ENCODE measurements at places on chromosomes 3 and 15.

- no peak for DNase-seq
Measured at GRCh38 chr3:187628169-187628568, 42.0 kb downstream of the SST start.

DNA sequence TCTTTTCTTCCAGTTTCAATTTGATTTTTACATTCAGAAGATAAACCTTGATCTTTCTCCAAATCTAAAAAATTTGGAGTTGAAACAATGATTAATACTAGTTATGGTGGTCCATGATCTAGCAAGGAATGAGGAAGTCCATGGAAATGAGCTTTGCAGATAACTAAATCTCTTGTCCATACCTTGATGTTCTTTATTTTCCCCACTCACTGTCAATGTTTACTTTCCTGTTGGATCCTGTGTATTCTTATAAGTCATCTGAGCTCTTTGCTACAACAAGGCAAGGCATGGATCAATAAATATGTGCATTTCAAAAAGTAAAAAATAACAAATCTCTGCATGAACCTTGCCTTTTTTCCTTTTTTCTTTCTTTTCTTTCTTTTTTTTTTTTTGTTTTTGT is 6.2 kb upstream of the MYO1E start:
- DNase-seq, result no peak

DNA sequence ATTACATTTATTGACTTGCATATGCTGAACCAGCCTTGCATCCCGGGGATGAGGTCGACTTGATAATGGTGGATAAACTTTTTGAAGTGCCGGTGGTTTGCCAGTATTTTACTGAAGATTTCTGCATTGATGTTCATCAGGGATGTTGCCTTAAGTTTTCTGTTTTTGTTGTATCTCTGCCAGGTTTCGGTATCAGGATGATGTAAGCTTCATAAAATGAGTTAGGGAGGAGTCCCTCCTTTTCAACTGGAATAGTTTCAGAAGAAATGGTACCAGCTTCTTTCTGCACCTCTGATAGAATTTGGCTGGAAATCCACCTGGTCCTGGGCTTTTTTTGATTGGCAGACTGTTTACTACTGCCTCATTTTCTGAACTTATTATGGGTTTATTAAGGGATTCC is 250.8 kb downstream of the TBC1D5 start:
- no peak for DNase-seq

DNA sequence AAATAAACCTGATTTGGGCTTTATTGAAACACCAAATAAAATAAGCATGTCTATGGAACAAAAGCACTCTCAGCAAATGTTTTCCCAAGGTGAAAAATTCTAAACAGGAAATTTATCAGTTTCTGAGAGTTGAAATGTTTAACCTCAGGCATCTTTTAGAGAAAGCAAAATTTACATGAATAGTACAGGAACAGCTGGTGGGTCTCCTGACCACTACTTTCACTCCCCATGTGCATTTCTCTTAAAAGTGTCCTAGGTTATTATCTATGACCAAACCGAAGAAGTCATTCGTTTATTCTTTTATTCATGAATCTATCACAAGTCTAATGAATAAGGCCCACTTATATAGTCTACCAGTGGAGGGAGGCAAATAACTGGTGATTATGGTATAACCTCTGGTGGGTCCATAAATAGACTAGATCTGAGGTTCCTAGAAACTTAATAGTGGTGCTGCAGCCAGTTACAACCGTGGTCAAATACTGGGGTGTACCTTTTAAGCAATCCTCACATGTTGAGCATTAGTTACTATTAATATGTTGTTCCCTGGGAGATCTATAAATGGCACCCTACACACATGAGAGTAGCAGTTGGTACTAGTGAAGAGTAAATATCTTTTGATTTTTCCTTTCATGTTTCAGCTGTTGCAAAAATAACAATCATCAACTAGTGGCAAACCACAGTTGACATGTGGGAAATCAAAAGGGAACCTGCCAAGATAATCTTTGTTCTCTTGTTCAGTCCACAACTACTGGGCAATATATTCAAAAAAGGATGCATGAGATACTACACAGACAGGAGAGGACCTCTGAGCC is 169.3 kb upstream of the STAC start:
- DNase-seq, result no peak

DNA sequence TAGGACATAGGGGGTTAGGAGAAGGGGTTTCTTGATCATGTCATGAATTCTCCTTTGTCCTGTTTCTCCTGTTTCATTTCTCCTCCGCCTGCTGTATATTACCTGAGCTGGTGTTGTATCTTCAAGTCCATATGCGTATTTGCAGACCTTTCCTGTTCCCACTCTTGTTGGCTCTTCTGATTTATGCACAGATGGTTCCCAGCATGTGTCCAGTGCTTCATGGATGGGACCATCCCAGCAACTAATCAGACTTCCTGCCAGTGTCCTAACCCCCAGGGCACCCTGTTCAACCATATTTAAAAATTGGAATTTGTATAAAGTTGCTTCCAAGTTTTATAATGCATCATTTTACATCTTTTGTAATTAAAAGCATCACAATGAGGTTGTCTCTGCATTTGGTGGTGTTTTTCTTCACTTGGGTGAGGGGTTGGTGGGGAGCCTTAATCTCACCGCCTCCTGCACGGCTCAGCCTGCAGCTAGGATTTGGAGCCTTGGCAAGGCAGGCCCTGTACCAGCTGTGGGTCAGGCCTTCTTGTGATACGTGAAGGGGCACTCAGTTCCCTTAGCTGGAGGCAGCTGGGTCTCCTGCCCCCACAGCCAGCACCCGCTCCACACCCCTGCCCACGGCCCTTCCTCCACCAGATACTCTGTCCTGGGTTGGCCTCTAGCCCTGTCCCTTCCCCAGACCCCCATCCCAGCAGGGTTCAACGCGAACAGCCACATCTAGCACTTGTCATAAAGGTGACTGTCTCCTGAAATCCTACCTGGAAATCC is 72.0 kb upstream of the BLM start:
- DNase-seq, result no peak

DNA sequence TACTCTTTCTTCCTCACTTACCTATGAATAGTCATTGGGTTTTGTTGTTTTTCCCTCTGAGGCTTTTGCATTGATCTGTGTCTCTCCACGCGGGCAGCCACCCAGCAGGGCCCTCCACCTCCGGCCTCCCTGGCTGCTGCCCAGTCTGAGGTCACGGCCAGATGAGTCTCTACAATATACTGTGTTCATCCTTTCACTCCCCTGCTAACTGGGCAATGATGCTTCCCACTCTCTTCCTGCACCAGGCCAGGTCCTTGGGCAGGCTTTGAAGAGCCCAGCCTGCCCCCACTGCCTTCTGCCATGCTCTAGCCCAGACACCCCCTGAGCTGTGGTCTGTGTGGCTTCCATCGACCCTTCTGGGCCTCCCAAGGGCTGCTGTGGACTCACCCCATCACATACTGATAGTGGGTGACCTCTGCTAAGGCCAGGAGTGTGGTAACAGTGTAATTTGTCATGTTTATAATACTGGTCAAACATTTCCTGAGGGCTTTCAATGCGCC is 18.0 kb downstream of the PDIA5 start:
- DNase-seq, result no peak

DNA sequence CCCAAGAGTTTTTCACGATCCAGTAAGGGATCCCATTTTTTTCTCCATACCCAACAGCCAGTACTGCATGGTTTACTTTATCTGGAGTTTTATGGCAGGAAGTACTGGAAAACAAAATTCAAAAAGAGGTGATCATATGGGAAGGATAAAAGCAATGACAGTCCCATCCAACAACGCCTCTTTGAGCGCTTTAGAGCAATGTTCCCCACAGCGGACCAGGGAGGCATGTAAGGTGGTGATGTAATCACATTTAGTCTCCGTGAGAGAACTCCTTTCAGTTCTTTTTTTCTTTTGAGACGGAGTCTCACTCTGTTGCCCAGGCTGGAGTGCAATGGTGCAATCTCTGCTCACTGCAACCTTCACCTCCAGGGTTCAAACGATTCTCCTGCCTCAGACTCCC is 21.8 kb downstream of the CTSH start:
- no peak for DNase-seq

DNA sequence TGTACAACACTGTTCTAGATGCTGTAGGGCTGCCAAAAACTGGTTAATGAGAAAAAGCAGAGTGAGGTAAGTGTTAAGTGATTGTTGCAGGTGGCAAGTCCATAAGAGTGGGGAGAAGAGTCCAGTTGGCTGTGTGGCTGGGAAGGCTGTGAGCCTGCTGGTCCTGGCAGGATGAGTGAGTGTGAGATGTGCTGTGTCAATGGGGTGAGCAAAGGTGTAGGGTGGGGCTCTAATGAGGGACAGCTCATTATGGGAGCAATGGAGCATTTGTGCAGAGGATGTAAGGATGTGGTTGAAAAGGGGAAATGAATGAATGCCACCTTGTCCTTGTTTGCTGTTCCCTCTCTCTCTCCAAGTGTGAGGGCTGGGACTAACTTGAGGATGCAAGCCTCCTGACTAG is 145.3 kb upstream of the ROPN1 start:
- DNase-seq, result no peak

- DNase-seq, result no peak
Measured at GRCh38 chr3:155785662-155786295, 20.3 kb downstream of the C3orf33 start.

DNA sequence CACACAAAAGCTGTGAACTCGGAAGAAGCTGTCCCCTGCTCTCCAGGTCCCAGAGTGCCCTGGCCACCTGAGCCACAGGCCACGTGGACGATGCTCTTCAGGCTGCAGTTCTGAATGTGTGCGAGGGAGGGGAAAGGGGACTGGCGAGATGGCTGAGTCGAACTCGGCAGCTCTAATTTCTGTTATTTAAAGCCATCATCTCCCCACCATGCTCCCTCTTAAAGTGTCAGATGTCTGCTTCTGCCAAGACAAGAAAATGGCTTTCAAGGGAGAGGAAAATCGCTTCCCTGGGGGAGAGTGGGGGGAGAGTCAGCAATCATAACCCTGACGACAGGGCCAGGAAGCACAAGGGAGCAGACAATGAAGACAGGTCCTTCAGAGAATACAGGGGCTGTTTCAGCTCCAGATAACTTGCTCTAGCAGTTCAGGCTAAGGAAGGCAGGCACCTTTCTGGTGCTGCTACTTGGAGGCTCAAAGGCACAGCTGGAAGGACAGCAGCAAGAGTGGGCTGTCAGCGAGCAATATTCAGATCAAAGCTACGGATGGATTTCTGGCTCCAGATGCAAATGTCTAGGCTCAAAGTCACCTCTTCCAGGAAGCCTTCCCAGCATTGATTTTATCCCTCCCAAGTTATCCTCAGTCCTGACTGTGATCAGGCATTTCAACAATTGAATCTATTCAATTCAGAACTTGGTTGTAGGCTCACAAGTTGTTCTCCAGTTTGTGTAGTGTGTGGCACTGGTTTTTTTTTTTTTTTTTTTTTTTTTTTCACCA is 15.5 kb upstream of the CCDC33 start:
- no peak for DNase-seq

DNA sequence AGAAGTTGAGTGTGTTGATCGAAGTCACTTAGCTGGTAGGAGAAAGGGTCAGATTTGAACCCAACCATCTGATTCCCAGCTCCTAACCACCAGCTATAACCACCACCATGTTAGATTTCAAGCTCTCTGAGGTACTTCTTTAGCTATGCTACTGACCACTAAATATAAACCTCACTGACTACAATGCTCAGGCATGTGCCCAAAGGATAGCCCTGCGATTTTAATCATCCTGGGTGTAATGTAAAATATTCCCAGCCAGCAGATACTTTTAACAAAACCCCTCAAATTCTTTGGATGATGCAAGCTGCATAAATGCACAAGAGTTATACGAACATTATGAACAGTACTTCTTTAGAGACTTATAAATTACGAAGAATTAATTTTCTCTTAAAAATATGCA is 115.2 kb upstream of the TSC22D2 start:
- DNase-seq, result no peak

DNA sequence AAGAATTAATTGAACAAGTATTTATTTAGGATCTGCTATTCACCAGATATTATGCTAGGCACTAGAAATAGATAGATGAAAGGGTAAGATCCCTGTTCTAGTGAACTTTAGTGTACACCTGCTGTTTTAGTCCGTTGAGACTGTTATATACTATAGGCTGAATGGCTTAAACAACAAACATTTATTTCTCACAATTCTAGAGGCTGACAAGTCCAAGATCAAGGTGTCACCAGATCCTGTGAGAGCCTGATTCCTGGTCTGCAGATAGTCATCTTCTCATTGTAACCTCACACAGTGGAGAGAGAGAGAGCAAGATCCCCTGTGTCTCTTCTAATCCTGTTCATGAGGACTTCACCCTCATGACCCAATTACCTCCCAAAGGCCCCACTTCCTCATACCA is 281.4 kb upstream of the KCNH8 start:
- DNase-seq, result no peak

DNA sequence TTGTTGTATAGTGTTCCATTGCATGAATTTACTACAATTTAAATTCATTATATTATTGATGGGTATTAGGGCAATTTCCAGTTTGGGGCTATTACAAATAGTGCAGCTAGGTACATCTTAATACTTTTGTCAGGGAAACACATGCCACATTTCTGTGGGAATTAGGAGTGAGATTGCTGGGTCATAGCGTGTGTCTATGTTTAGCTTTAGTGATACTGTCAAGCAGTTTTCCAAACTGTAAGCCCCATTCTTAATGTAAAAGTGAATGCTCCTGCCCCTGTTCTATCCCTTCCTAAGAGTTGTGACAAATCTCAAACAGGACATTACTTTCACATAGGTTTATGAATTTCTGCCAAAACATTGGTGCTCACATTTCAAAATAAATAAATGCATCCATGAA is 184.5 kb upstream of the ANKRD28 start:
- no peak for DNase-seq

DNA sequence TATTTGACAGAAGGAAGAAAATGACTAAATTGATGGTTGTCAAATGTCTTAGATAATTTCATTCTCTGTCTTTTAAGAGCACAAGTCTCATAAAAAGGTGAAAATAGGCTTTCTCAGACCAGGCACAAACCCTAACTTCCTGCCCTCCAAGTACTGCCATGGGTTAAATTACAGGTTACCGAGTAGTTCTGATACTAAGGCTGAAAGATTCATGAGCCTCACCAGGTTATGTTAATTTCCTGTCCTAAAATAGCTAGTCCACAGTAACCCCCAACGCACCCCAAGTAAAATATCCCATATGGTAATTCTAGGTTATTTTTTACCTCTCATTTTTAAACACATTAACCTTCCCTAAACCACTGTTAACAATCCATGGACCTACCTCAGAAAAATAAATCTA is 42.0 kb downstream of the GSK3B start:
- no peak for DNase-seq

DNA sequence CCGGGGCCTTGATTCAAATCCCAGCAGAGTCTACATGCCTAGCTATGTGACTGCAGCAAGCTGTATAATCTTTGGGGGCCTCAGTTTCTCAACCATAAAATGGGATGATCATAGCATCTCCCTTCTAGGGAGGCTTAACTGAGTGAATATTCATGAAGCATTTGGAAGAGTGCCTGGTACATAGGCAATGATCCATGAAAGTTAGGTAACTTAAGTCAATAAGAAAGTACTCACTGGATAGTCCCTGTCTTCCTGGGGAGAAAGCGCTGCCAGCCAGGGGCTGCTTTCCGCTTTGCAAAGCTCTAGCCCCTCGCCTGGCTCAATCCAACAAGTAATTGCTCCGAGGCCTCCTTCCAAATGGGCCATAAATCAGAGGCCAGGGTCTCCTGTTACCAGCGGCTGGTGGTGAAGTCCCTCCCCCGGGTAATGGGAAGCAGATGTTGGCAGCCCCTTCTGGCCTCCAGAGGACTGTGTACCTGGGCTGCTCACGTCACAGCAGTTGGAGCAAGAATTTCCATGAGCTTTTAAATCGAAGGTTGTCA is 521.9 kb upstream of the PROK2 start:
- DNase-seq, result no peak

GRCh38 chr3:117248153-117248552 is 538.6 kb downstream of the TUSC7 start:
- DNase-seq, result no peak
